Neural crest cell (in vitro differentiated cells): ENCODE measurements at places on chromosomes 1 and 21. TPM values are rescaled to one million over a fixed set of nuclear protein-coding genes. Genes with fewer than 3 reads are reported as not detected.

DNA sequence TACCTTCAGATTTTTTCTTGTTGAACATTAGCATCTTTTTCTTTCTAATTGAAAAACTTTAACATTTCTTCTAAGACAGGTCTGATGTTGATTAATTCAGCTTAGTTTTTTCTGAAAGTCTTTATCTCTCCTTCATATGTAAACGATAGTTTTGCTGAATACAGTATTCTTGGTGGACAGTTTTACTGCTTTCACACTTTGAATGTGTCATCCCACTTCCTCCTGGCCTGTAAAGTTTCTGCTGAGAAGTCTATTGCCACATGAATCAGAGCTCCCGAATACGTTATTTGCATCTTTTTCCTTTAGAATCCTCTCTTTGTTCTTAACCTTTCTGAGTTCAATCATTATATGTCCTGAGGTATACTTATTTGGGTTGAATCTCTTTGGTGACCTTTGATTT lies 344.2 kb downstream of the OLFM3 start:
- no peak overlapping the region for H3K27ac ChIP-seq
- no peaks in the 10 kb centered on the region for H3K36me3 ChIP-seq
- no peaks in the 10 kb centered on the region for H3K27me3 ChIP-seq
- no peak for DNase-seq
- H3K4me3 ChIP-seq, result no peak overlapping the region
- no peaks in the 10 kb centered on the region for H3K4me1 ChIP-seq

- no peak for DNase-seq
- peak overlapping the region; percentile 38 for H3K4me3 ChIP-seq
- peaks cover 98% of the 10 kb centered on the region for H3K27me3 ChIP-seq
- H3K4me1 ChIP-seq, result peaks cover 29% of the 10 kb centered on the region
These were observed 3.1 kb upstream of the BARHL2 start for GRCh38 chr1:90720145-90720636.

GRCh38 chr21:44492567-44493385 lies 37.5 kb downstream of the LRRC3 start:
- no peak overlapping the region for H3K27ac ChIP-seq
- peaks cover 36% of the 10 kb centered on the region for H3K36me3 ChIP-seq
- H3K27me3 ChIP-seq, result no peaks in the 10 kb centered on the region
- H3K4me3 ChIP-seq, result no peak overlapping the region
- no peak for DNase-seq

- H3K4me3 ChIP-seq, result no peak overlapping the region
- H3K36me3 ChIP-seq, result no peaks in the 10 kb centered on the region
These were observed 890.2 kb upstream of the NCAM2 start for GRCh38 chr21:20108016-20108415.

GRCh38 chr1:10825592-10825991 lies 29.1 kb upstream of the CASZ1 start:
- DNase-seq, result no peak
- H3K27ac ChIP-seq, result no peak overlapping the region
- no peak overlapping the region for H3K4me3 ChIP-seq
- H3K4me1 ChIP-seq, result no peaks in the 10 kb centered on the region

DNA sequence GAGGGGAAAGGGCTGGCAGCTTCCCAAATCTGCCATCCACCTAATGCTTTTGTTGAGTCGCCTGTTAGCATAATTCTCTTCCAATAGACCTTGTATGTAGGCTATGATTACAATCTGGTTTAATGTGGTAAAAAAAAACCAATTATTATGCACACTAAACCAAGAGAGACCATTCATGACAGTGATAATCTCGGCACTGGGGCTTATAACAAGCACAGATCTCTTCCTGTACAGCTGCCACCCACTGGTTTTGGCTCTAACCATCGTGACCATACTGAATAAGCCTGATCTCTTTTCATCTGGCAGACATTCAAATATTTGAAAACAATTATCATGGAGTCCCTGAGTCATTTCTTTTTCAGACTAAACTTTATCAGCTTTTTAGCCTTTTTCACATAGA lies 12.0 kb upstream of the SYT14 start:
- no peak for DNase-seq
- H3K36me3 ChIP-seq, result no peaks in the 10 kb centered on the region
- H3K4me1 ChIP-seq, result no peaks in the 10 kb centered on the region
- H3K4me3 ChIP-seq, result no peak overlapping the region
- no peak overlapping the region for H3K27ac ChIP-seq

DNA sequence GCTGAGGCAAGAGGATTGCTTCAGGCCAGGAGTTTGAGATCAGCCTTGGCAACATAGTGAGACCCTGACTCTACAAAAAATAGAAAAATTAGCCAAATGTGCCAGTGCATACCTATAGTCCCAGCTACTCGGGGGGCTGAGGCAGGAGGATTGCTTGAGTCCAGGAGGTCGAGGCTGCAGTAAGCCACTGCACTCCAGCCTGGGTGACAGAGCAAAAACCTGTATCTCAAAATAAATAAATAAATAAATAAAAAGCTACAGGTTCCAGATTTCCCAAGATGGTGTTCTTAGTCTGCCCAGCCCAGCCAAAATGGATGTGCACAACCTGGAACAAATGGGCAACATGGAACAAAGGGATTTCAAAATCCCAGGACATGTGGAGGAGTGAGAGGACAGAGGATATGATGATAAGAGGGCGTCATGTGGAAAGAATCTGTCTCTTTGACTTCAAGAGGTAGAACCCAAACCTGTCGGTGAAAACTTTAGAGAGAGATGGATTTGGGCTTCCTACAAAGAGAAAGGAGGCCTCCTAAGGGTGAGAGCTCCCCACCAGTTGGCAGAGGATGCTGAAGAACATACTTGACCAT lies 3.2 kb downstream of the EDARADD start:
- H3K4me1 ChIP-seq, result peaks cover 30% of the 10 kb centered on the region
- H3K27ac ChIP-seq, result peak overlapping the region; percentile 27
- H3K4me3 ChIP-seq, result peak overlapping the region; percentile 93

DNA sequence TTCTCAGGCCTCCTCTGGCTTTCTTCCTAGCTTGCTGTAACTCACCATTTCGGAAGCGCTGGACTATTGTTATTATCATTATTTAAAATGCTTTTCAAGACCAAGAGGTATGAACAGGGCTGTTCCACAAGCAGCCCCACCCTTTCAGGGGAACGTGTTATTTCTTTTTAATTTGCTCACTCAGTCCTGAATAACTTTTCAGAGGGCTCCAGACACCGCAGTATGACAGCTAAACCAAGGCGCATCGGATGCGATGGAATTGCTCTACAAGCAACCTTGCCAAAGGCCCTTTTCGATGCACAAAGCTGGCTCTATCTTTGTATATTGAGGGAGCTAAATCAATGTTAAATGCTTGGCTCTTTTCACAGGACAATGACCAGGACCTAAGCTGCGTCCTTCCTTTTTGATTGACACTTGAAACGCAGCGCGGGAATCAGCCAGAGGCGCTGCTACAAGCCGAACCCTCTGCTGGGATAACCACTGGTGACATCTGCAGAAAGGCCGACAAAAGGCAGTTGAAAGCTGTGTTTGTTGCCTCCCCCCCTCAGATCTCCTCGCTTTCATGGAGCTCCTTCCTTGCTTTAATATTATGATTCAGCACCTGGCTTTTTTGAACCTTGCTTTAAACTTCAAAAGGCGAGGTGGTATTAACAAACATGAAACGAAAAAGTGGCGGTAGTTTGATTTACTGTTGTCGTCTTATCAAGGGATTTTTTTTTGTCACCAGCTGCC lies 204.7 kb upstream of the PROX1 start:
- peak overlapping the region; percentile 44 for H3K4me3 ChIP-seq
- H3K27ac ChIP-seq, result peak overlapping the region; percentile 37
- DNase-seq, result peak; percentile 19

- H3K36me3 ChIP-seq, result no peaks in the 10 kb centered on the region
- no peak overlapping the region for H3K4me3 ChIP-seq
- no peaks in the 10 kb centered on the region for H3K27me3 ChIP-seq
These were observed 74.0 kb upstream of the SAMSN1 start for GRCh38 chr21:14620152-14620551.

GRCh38 chr1:8910331-8910730 lies 31.8 kb upstream of the ENO1 start:
- no peak for DNase-seq
- H3K27me3 ChIP-seq, result peaks cover 2% of the 10 kb centered on the region
- peaks cover 11% of the 10 kb centered on the region for H3K36me3 ChIP-seq
- H3K4me3 ChIP-seq, result no peak overlapping the region

- H3K4me3 ChIP-seq, result no peak overlapping the region
- H3K36me3 ChIP-seq, result no peaks in the 10 kb centered on the region
- no peak for DNase-seq
These were observed 133.2 kb upstream of the KCNJ15 start for GRCh38 chr21:38123626-38124025.

- H3K4me3 ChIP-seq, result no peak overlapping the region
- no peaks in the 10 kb centered on the region for H3K27me3 ChIP-seq
- peaks cover 11% of the 10 kb centered on the region for H3K4me1 ChIP-seq
- peak overlapping the region; percentile 12 for H3K27ac ChIP-seq
- H3K36me3 ChIP-seq, result no peaks in the 10 kb centered on the region
These were observed 15.7 kb downstream of the MATN1 start for GRCh38 chr1:30707412-30708360.

GRCh38 chr1:221775206-221775605 lies 33.3 kb upstream of the DUSP10 start:
- H3K27me3 ChIP-seq, result peaks cover 3% of the 10 kb centered on the region
- no peak for DNase-seq
- no peaks in the 10 kb centered on the region for H3K36me3 ChIP-seq
- H3K4me1 ChIP-seq, result no peaks in the 10 kb centered on the region
- H3K27ac ChIP-seq, result no peak overlapping the region

DNA sequence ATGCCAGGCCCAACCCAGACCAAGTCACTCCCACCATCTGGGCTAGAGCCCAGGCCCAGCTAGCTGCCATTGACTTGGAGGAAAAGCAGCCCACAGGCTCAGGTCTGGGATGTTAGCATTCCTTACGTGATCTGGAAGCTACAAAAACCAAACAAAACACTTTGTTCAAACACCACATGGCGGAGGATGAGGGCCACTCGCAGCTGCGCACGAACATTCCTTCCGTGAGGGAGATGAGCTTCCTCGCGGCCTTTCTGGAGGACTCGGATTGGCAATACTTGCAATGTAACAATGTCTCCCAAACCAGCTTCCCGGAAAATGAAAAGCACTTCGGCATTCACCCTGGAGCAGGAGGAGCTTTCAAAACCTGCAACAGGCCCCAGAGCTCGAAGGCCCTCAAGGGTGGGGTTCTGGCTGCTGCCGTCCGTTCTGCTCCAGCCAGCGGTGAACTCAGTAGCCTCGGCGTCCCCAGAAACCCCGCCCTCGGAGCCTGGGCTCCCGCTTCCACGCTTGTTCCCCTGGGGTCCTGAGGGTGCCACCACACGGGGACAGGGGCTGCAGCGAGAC lies 40.5 kb downstream of the COL6A1 start:
- H3K27ac ChIP-seq, result no peak overlapping the region
- peaks cover 21% of the 10 kb centered on the region for H3K4me1 ChIP-seq
- H3K27me3 ChIP-seq, result no peaks in the 10 kb centered on the region

- peaks cover 16% of the 10 kb centered on the region for H3K4me1 ChIP-seq
- DNase-seq, result no peak
- H3K27ac ChIP-seq, result no peak overlapping the region
These were observed 146.7 kb upstream of the NFIA start for GRCh38 chr1:60935599-60936110.

- H3K4me1 ChIP-seq, result no peaks in the 10 kb centered on the region
- H3K36me3 ChIP-seq, result no peaks in the 10 kb centered on the region
- H3K4me3 ChIP-seq, result no peak overlapping the region
- no peak for DNase-seq
- no peaks in the 10 kb centered on the region for H3K27me3 ChIP-seq
These were observed 8.2 kb downstream of the NBPF1 start for GRCh38 chr1:16605213-16605525.

MTARC1 gene
- 28.3 and 28.5 TPM in 2 replicates for total RNA-seq

IL20 gene
- total RNA-seq, result not detected in 2 replicates

NBPF4 gene
- not detected in 2 replicates for total RNA-seq

LHX8 gene
- not detected in 2 replicates for total RNA-seq

KCNN3 gene
- 0.84 and 1.1 TPM in 2 replicates for total RNA-seq

FAM72A gene
- total RNA-seq, result 11.2 and 13.0 TPM in 2 replicates

FMOD gene
- total RNA-seq, result 0.35 and 0.39 TPM in 2 replicates

ZFP69B gene
- 14.3 and 15.7 TPM in 2 replicates for total RNA-seq

PLD5 gene
- 0.84 and 1.1 TPM in 2 replicates for total RNA-seq

HYI gene
- total RNA-seq, result 42.9 and 46.6 TPM in 2 replicates
